T-cell (primary cell): ENCODE measurements at places on chromosomes 5 and 9.

- no peak overlapping the region for H3K27ac ChIP-seq
- no peak overlapping the region for H3K4me3 ChIP-seq
These were observed 39.9 kb downstream of the SLIT3 start for GRCh38 chr5:169260896-169261569.

GRCh38 chr5:150616024-150616470 is 24.4 kb upstream of the SYNPO start:
- no peak overlapping the region for H3K4me3 ChIP-seq
- no peak overlapping the region for H3K27ac ChIP-seq
- peaks cover 25% of the 10 kb centered on the region for H3K27me3 ChIP-seq
- no peak for DNase-seq

DNA sequence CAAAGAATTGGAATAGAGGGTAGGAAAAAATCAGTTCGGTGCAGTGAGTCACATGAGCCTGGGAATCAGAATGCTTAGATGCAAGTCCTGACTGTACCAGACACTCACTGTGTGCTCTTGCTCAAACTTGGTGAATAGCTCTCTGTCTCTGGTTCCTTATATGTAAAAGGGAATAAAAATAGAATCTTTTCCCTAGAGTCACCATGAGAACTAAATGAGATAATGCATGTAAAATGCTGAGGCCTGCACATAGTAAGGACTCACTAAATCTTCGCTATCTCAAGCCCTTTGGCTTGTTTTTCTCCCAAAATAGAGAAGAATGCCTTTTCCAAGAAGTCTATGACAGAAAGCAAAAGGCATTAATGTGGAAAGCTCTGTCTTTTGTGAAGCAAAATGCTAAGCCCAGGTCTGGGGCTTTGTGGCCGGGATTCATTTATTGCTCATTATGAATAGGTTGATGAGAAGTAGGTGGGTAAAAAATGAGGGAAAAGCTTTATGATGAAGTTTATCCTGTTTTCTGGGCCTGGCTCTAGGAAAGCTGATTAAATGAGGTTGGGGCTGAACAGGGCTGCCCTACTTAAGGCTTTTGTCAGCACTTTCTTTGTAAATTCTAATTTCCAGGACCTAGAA is 483.3 kb downstream of the DMAC1 start:
- H3K27ac ChIP-seq = no peak overlapping the region
- no peak for DNase-seq
- H3K27me3 ChIP-seq = no peaks in the 10 kb centered on the region
- H3K4me3 ChIP-seq = no peak overlapping the region
- no peaks in the 10 kb centered on the region for H3K4me1 ChIP-seq

DNA sequence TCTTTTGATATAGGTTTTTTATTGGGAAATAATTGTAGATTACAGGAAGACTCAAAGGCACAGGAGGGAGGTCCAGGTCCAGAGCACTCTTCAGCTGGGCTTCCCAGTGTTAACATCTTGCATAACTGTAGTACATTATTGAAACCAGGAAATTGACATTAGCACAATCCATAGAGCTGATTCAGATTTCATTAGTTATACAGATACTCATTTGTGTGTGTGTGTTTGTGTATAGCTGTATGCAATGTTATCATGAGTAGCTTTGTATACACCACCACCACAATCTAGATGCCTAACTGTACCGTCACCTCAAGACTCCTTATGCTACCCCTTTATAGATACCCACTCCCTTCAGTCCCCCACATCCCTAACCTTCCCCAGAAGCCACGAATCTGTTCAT is 47.9 kb downstream of the SLC36A1 start:
- H3K4me3 ChIP-seq = no peak overlapping the region
- no peaks in the 10 kb centered on the region for H3K4me1 ChIP-seq
- no peaks in the 10 kb centered on the region for H3K27me3 ChIP-seq
- no peak for DNase-seq

- no peak for DNase-seq
- H3K36me3 ChIP-seq = no peaks in the 10 kb centered on the region
- H3K27me3 ChIP-seq = no peaks in the 10 kb centered on the region
- H3K27ac ChIP-seq = no peak overlapping the region
- no peak overlapping the region for H3K4me3 ChIP-seq
These were observed 25.4 kb downstream of the BOD1 start for GRCh38 chr5:173591056-173591514.

GRCh38 chr9:16450578-16450977 is 419.9 kb downstream of the BNC2 start:
- no peak for DNase-seq
- no peaks in the 10 kb centered on the region for H3K27me3 ChIP-seq
- H3K4me3 ChIP-seq = no peak overlapping the region
- H3K4me1 ChIP-seq = no peaks in the 10 kb centered on the region
- no peak overlapping the region for H3K27ac ChIP-seq

GRCh38 chr5:94893412-94894135 is 275.1 kb downstream of the SLF1 start:
- no peak overlapping the region for H3K27ac ChIP-seq
- no peaks in the 10 kb centered on the region for H3K4me1 ChIP-seq
- no peaks in the 10 kb centered on the region for H3K36me3 ChIP-seq
- no peak for DNase-seq
- H3K27me3 ChIP-seq = no peaks in the 10 kb centered on the region

DNA sequence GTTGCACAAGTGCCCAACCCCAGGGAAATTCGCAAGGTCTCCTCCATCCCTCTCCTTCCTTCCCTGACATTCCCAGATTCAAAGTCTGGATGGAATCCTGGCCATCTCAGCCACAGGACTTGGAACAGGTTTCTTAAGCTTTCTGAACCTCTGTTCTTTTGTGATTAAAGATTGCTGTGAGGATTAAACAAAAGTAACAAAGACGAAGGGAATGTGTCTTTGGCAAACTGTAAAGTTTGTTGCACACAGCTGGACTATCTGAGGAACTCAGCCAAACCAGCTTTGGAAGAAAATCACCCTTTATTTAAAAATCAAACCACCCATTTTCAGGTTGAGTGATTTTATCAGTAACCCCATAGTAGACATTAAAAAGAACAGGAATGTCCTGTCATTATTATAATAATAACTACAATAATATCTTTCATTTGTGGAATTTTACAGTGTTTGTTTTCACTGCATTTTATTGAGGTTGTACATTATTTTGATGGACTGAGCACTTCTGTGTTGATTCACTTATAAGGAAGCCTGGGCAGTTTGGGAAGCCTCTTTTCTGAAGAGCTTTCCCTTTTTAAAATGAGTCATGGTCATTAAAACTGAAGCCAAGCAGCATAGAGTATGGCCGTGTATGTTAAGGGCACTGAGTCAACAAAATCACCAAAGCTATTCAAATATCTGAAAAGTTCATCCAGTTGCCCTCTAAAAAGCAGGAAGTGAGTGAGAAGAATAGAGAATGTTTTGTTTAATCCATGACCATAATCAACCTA is 310.2 kb downstream of the AGTPBP1 start:
- no peak overlapping the region for H3K27ac ChIP-seq
- peaks cover 24% of the 10 kb centered on the region for H3K27me3 ChIP-seq
- no peak overlapping the region for H3K4me3 ChIP-seq
- DNase-seq = no peak
- no peaks in the 10 kb centered on the region for H3K36me3 ChIP-seq

GRCh38 chr5:34639852-34640626 is 16.1 kb upstream of the RAI14 start:
- H3K27ac ChIP-seq = no peak overlapping the region
- no peaks in the 10 kb centered on the region for H3K36me3 ChIP-seq
- H3K4me1 ChIP-seq = no peaks in the 10 kb centered on the region

GRCh38 chr5:158802941-158803341 is 296.8 kb downstream of the EBF1 start:
- no peaks in the 10 kb centered on the region for H3K4me1 ChIP-seq
- DNase-seq = no peak
- H3K27ac ChIP-seq = no peak overlapping the region

DNA sequence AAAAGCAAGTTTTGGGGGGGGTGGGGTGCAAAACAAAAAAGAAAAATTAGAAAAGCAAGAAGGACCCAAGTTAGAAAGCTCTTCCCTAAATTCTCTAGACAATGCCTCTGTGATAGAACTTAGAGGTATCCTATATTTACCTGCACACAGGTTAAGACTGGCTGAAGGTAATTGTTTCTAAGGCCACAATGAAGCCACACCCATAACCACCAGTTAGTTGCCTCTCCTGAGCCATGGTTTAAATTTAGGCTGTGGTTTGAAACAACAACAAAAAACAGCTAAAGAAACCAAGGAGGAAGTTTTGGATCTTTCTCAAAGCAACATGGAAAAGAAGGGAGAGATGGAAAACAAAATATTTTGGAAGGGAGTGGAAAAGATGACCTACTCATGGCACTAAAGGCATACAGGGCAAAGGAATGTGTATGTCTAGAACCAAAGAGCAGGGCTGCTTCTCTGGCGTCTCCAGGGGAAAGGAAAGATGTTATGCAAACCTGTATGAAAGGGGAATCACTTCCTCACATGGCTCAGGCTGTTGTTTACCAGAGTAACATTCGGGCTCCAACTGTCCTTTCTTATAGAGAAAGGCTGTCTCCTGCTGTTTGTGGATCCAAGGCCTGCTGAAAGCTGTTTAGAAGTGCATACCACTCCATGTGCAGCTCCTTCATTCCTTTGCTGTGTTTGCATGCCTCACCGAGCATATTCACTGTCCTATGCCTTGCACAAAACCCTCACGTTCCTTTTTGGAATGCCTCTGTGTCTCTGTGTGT is 408.9 kb upstream of the MPDZ start:
- no peak overlapping the region for H3K4me3 ChIP-seq
- DNase-seq = no peak
- H3K4me1 ChIP-seq = no peaks in the 10 kb centered on the region
- no peak overlapping the region for H3K27ac ChIP-seq

DNA sequence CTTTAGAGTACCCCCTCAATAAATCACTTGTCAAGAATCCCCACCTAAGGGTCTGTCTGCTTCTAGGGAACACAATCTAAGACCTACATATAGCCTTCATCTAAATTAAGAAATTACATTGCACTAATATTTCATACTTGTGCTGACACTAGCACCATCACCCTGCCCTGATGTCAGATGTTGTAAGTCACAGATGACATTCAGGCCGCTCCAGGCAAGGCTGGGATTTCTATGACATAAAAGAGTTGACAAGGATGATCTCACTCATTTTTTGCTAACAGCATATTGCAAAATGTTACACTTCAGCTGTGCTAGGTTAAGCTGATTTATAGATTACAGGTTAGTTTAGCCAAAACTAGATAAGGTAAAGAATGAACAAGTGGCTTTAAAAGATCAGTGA is 372.5 kb upstream of the GRIA1 start:
- H3K4me3 ChIP-seq = no peak overlapping the region
- no peaks in the 10 kb centered on the region for H3K36me3 ChIP-seq
- no peak for DNase-seq
- no peaks in the 10 kb centered on the region for H3K4me1 ChIP-seq
- no peaks in the 10 kb centered on the region for H3K27me3 ChIP-seq

- peaks cover 24% of the 10 kb centered on the region for H3K4me1 ChIP-seq
- no peak overlapping the region for H3K4me3 ChIP-seq
- no peaks in the 10 kb centered on the region for H3K36me3 ChIP-seq
- no peaks in the 10 kb centered on the region for H3K27me3 ChIP-seq
- no peak overlapping the region for H3K27ac ChIP-seq
These were observed 85.2 kb downstream of the EHMT1 start for GRCh38 chr9:137703842-137704508.

DNA sequence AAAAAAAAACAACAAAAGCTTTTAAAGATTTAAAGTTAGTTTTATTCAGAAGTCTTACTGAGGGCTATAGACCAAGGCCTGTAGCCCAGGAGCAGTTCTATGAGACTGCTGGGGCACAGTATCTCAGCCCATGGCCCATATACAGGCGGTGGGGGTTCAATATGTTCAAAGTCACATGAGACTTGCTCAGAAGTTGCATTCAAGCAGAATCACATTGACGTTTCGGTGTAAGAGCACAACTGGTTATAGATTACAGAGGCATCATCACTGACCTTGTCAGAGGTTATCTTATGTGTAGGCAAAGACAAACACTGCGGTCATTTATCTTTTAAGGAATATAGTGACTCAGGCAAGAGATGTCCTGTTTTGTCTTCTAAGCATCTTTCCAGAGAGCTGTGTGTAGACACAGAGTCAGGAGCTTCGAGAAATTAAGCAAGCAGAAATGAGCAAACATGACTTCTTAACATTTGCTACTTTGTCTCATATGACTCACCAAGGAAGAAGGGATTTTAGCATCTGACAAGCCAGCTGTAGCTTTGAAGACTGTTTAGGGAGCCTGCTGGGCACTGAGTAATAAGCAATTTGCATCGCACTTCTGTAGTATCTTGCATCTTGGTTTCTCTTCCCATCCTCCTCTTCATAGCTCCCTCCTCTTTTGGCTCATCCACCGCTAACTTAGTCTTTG is 12.9 kb upstream of the F2RL1 start:
- no peaks in the 10 kb centered on the region for H3K27me3 ChIP-seq
- H3K4me1 ChIP-seq = no peaks in the 10 kb centered on the region
- H3K4me3 ChIP-seq = no peak overlapping the region
- no peak overlapping the region for H3K27ac ChIP-seq
- no peaks in the 10 kb centered on the region for H3K36me3 ChIP-seq

- H3K4me1 ChIP-seq = no peaks in the 10 kb centered on the region
- H3K27ac ChIP-seq = no peak overlapping the region
- H3K36me3 ChIP-seq = no peaks in the 10 kb centered on the region
These were observed 832.7 kb upstream of the ZNF608 start for GRCh38 chr5:125579182-125579581.

- H3K4me1 ChIP-seq = no peaks in the 10 kb centered on the region
- no peaks in the 10 kb centered on the region for H3K27me3 ChIP-seq
- H3K36me3 ChIP-seq = no peaks in the 10 kb centered on the region
- no peak for DNase-seq
- H3K4me3 ChIP-seq = no peak overlapping the region
These were observed 20.9 kb upstream of the PLIN2 start for GRCh38 chr9:19148187-19148586.

DNA sequence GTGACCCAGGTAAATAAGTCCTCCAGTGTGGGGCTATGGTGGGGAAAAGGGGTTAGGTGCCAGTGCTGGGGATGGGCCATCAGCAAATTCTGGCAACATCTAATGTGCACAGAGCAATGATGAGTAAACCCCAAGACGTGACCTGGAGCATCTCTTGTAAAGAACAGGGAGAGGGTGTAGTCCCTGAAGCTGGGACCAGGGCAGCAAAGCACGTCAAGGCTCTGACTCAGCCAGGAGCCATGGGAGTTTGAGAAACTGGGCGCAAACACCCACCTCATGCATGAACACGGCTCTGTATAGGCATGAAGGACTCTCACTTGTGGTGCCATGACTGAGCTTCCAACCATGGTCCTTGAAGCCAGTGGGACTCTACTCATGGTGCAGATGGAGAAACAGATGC is 51.8 kb downstream of the DUSP1 start:
- no peak for DNase-seq
- H3K36me3 ChIP-seq = no peaks in the 10 kb centered on the region

- H3K4me3 ChIP-seq = no peak overlapping the region
- H3K36me3 ChIP-seq = no peaks in the 10 kb centered on the region
- DNase-seq = no peak
- H3K4me1 ChIP-seq = no peaks in the 10 kb centered on the region
- peaks cover 3% of the 10 kb centered on the region for H3K27me3 ChIP-seq
These were observed 274.2 kb upstream of the DAB2 start for GRCh38 chr5:39698838-39699560.

DNA sequence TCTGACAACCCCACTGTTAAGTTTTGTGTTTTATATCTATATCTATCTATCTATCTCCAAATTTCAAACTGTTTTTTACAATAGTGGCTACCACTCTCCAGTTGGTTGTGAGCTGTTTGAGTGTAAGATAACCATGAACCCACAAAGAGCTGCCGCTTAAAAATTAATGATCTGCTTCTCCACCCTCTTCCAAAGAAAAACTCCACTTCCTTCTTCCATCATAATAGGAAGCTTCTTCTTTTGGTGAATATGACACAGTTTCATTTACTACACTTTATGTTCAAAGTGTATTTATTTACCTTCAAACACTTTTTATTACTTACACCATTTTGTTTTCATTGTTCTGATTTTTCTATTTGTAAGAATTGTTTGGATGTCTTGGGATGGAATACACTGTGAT is 37.9 kb downstream of the SPZ1 start:
- no peaks in the 10 kb centered on the region for H3K4me1 ChIP-seq
- no peaks in the 10 kb centered on the region for H3K36me3 ChIP-seq
